ENCODE measurements at places on chromosomes 1 and 21.

- DNase-seq = no peak
These were observed 29.7 kb upstream of the EVA1B start for GRCh38 chr1:36352910-36353878.

DNA sequence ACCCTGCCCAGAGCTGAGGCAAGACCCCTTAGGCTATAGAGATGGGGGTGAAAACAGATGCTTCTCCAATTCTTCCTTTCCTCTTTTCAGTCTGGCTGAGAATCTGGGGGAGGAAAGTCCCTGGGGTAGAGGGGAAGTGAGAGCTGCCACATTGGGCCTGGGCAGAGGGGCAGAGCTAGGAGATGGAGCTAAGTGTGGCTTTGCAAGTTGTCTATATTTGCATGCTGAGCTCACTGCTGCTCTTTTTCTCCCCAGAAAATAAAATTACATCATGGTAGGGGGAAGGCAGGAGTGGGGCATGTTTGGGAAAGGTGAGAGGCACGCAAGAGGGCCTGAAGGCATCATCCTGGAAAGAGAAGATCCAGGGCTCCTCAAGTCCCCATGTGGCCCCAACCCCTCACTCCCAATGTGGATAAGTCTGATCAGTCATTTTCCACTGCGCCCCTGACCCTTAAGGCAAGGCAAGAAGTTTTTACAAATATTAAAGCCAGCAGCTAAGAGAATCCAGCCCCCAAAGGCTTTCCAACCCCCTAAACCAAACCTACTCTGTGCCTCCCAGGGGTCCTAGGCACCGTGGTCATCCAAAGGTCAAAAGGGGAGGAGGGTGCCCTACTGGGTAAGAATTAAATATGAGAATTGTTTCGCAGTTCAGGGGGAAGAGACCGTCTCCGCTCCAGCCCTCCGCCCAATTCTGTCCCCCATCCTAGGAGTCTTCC lies 500 bp upstream of the PEA15 start:
- peak; percentile 34 for DNase-seq

DNA sequence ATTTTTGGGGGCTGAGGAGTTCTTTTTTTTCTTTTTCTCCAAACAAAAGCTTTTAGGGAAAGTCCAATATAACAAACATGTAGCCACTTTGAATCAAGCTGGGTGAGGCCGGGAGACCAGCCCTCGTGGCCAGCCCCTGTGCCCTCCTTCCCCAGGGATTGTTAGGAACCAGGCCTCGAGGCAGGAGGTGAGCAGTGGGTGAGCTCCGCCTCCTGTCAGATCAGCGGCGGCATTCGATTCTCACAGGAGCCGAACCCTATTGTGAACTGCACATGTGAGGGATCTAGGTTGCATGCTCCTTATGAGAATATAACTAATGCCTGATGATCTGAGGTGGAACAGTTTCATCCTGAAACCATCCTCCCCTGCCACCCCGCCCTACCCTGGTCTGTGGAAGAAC lies 41.8 kb upstream of the TTC22 start:
- DNase-seq = no peak

DNA sequence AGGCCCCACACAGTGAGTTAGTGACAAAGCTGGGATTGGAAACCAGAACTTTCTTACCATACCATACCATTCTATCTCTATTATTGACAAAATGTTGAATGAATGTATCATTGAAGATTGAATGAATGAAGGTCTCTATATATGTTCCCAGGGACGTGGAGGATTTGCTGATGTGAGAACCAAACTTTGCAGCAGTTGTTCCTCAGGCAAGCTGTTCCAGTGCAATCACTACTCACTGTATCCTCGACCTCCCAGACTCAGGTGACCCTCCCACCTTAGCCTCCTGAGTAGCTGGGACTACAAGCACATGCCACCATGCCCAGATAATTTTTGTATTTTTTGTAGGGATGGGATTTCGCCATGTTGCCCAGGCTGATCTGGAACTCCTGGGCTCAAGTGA lies 11.6 kb upstream of the LIN28A start:
- DNase-seq = no peak

GRCh38 chr1:77412820-77413530 lies 131.2 kb downstream of the AK5 start:
- DNase-seq = no peak
